Endodermal cell (in vitro differentiated cells): ENCODE measurements at places on chromosomes 13 and 19. TPM values are rescaled to one million over a fixed set of nuclear protein-coding genes. Genes with fewer than 3 reads are reported as not detected.

Gene CD320
- 53.2 to 63.4 TPM (median 61.1 TPM) in 3 replicates for total RNA-seq

Gene ADM5
- total RNA-seq: 2.5 to 4.9 TPM (median 4.6 TPM) in 3 replicates

Gene ZNF468
- total RNA-seq: 28.9 to 53.2 TPM (median 50.0 TPM) in 3 replicates

Gene ZNF221
- 9.7 and 11.5 TPM in 2 replicates for total RNA-seq

Gene YJEFN3
- 12.6 and 13.3 TPM in 2 replicates for total RNA-seq

Gene MED4
- total RNA-seq: 55.1 and 56.4 TPM in 2 replicates
